Right lobe of liver (tissue), 6 donors: ENCODE measurements at places on chromosomes 16 and 17. TPM values are rescaled to one million over a fixed set of nuclear protein-coding genes. Genes with fewer than 3 reads are reported as not detected.
A peak's percentile ranks its signal among the peaks of the same experiment; 100 is the strongest.

Gene NPIPA8
- 0.88 TPM for total RNA-seq

Gene RBBP6
- 20.9 TPM for total RNA-seq

Gene YBX2
- total RNA-seq, result 1.00 TPM

Gene HBA2
- 522 TPM for total RNA-seq

Gene GPR179
- not detected for total RNA-seq

Gene IFT20
- 26.2 TPM for total RNA-seq

DNA sequence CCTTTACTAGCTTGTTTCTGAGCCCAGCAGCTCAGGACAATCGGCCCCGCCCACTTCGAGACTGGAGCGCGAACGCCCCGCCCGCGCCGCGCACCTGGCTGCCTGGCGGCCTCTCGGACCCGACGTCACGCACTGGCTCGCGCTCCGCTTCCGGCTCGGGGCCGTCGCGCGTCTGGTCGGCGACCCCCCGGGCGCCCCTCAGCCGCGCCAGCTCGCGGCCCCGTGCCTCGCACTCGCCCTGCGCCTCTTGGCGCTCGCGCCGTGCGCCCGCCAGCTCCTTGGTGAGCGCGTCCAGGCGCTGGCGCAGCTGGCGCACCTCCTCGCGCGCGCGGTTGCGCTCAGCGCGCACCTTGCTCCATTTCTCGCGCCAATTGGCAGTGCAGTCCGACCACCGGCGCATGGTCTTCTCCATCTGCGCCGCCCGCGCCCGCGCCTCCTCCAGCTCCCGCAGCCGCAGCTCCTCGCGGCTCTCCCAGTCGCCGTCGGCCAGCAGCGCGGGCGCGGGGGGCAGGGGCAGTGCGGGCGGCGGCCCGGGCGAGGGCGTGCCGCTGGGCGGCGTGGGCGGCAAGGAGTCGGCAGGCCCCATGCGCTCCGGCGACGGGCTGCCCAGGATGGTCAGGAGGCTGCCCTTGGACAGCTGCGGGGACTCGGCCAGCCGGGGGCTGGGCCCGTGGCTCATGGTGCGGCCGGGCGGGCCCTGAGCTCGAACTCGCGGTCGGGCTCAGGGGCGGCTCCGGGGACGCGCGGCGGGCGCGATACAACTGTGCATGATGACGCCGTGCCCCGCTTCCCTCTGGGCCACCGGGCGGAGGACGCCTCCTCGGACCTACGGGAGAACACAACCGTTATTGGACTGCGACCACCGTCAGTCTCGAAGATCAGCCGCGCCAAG, 7.6 kb downstream of the CCDC102A start:
- DNase-seq, result no peak

GRCh38 chr16:50155925-50156324, 2.8 kb downstream of the TENT4B start:
- DNase-seq, result no peak

GRCh38 chr16:1787322-1788094, 4.7 kb downstream of the NUBP2 start:
- no peak for DNase-seq

DNA sequence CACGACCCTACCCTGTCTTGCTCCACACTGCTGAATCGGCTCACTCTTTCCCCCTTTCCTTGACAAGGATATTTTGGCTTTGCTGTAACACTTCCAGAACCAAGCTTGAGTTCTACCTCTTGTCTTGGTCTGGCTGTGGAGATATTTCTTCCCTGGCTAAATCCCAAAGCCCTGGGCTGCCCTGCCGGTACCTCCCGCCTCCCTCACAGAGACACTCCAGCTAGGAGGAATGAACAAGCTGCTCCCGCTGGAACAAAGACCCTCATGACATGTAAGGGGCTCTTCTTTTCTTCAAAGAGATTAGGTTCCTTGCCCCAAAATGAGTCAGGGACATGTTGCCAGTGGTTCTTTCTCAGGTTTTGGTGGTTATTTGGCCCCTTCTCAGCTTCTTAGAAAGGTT, 10.8 kb downstream of the INPP5K start:
- DNase-seq, result no peak

DNA sequence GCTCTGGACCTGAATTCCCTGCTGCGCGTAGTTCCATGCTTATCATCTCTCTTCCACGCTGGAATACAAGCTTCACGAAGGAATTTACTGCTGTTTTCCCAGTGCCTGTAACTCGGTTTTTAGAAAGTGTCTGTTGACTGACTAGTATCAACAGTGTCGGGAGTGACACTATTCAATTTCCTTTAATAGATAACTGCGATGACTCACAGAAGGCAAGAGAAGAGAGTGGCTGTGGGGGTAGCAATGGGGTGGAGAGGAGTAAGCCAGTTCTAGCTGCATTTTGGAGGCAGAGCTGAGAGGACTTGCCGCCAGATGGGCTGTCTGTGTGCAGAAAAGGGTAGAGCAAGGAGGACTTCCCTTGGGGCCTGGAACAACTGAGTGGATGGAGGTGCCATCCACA, 25.2 kb downstream of the B4GALNT2 start:
- no peak for DNase-seq

GRCh38 chr17:8284126-8284525, 4.3 kb upstream of the RANGRF start:
- no peak for DNase-seq

- no peak for DNase-seq
These were observed 86.4 kb downstream of the TEX14 start for GRCh38 chr17:58605470-58605869.

GRCh38 chr16:75584108-75584507, 17.9 kb downstream of the GABARAPL2 start:
- no peak for DNase-seq

GRCh38 chr17:8118769-8119580, 661 bp upstream of the ALOXE3 start:
- peak; percentile 88 for DNase-seq

DNA sequence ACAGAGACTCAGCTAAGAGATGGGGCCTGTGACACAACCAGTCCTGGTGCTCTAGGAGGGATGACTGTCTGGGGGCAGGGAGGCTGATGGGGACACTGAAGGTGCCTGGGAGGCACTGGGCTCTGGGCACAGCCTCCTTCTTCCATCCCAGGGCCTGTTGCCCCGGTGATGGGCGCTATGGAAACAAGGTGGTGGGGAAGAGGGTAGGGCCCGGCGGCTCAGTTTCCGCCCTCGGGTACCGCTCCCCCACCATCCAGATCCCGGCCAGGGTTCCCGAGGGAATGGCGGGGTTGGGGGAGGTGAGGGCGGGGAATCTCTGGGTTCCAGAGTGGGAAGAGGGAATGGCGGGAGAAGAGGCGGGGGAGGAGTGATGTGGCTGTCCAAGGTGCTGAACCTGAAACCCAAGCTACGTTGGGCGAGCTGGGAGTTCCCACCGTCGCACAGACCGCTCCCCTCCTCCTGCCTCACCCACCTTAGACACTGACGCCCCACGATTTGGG, 981 bp downstream of the KCNH4 start:
- no peak for DNase-seq
